ENCODE measurements at places on chromosomes 2 and 18.

GRCh38 chr2:17052001-17052400 lies 386.4 kb upstream of the CYRIA start:
- DNase-seq: no peak

DNA sequence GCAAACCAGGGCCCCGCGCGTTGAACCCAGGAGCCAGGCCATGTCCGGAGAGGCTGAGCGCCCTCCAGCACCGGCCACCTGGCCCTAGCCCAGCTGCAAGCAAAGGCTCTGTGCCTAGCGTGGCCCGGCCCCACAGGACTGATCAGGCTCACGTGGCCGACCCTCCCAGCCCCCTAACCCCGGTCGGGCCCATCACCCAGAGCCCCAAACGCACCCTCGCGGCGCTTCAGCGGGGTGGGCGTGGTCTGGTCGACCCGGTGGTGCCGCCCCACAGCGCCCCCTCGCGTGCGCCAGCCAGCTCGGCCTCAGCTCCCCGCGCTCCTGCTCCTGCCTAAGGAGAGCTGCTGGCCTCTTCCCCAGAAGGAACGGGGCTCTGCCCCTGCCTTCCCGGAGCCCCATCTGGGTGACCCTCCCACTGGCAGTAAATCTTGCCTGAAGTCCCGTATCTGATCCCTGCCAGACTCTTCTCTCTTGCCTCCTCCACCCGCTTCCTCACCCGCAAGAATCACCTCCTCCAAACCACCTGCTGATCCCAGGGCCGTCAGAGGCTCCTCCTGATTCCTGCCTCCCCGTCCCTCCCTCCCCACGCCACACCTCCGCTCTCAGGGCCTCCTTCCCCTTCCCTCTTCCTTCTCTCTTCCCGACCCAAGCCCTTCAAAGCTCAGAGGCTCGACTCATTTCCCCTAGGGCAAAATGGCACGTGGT lies 12.3 kb upstream of the TEX51 start:
- DNase-seq: peak; percentile 27

DNA sequence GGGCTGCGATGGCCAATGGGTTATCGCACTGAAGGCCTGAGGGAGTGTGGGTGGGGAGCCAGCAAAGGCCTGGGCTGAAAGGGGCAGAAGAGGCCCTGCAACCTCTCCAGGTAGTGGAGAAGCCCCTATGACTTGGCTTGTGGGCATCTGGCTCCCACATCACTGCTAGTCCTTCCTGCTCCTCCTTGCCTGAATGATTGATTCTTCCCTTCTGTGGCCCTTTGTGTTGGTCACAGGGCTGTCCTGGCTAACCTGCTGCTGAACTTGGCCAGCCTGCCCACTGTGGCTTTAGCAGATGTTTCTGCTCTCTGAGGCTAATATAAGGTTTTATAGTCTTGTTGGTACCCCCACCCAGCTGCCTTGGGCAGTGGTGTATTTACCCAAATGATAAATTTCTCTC lies 136.2 kb upstream of the ALPP start:
- no peak for DNase-seq

- DNase-seq: no peak
Measured at GRCh38 chr18:2910751-2911425, 64.1 kb downstream of the EMILIN2 start.

- no peak for DNase-seq
Measured at GRCh38 chr18:331221-331821, 63.5 kb upstream of the THOC1 start.

DNA sequence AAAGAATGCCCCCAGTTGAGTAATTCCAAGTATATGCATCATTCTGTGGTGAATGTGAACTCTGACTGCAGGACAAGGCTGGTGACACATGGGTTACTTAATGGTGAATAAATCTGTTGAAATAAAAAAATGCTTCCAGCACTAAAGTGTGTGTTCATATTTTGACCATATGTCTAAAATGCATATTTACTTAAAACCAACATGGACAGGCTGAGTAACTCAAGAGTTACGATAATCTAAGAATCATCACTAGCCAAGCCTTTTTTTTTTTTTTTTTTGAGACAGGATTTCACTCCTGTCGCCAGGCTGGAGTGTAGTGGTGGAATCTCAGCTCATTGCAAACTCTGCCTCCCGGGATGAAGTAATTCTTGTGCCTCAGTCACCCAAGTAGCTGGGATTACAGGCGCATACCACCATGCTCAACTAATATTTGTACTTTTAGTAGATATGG lies 47.1 kb upstream of the CCBE1 start:
- no peak for DNase-seq

- DNase-seq: no peak
Measured at GRCh38 chr2:39568116-39568515, 97.6 kb upstream of the TMEM178A start.

DNA sequence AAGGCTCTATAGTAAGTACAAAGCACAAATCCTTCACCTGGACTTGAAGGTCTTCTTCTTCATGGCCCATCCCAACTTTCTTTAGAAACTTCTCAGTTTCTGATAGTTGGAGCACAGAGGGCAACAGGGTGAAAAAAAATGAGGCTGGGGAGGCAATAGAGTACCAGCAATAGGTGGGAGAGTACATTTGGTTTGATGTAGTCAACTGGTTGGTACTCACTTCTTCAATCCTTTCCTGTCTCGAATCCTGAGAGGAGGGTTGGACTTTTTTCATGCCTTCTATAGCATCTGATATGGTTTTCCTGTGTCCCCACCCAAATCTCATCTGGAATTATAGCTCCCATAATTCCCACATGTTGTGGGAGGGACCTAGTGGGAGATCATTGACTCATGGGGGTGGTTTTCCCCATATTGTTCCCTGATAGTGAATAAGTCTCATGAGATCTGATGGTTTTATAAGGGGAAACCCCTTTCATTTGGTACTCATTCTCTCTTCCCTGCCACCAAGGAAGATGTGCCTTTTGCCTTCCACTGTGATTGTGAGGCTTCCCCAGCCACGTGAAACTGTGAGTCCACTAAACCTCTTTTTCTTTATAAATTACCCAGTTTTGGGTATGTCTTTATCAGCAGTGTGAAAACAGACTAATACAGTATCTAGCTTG lies 75.9 kb upstream of the LCLAT1 start:
- DNase-seq: no peak

- DNase-seq: no peak
Measured at GRCh38 chr2:220377482-220378155, 750.2 kb downstream of the SLC4A3 start.

- DNase-seq: no peak
Measured at GRCh38 chr18:21991886-21992285, 177.5 kb upstream of the GATA6 start.

- DNase-seq: no peak
Measured at GRCh38 chr18:59909289-59910036, 9.7 kb downstream of the PMAIP1 start.

GRCh38 chr2:200585730-200586643 lies at the start of gene AOX1:
Gene AOX1 (plus strand): TSS chr2:200586014. CDS start chr2:200586109, 95 bp downstream.
- peak; percentile 19 for DNase-seq

GRCh38 chr2:109537565-109538222 lies 76.1 kb downstream of the SEPTIN10 start:
- no peak for DNase-seq

DNA sequence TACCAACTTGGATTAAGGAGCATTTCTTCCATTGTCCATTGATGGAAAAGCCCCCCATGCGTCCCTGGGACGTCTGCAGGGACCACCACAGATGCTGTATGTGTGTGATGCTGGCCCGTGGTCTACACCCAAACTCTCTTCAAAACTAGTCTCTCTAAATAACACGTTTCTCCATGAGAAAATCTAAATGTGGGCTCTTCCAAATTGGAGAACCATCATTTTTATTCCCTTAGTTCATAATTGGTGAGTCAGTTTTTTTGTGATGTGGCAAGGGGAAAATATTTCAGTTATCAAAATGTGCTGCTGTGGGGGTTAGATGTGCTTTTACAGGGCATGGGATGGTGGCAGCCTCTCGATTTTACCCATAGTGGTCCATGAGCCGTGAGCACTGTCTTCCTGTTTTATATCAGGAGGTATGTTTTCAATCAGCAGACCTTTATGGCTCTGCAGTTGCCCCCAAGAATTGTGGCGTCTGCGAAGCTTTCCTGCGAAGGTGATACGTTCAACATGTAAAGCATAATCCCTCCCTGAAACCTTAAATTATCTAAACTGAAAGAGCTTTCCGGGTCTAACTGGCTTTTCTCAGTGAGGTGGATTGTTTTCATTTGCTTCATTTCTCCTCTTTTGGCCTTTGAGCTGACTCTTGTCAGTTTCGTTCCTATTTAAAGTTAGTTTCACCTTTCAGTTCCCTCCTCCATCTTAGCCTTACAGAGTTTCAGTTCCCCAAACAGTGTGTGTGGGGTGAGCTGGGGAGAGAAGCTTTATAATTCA lies 78.4 kb downstream of the SETBP1 start:
- peak; percentile 34 for DNase-seq

DNA sequence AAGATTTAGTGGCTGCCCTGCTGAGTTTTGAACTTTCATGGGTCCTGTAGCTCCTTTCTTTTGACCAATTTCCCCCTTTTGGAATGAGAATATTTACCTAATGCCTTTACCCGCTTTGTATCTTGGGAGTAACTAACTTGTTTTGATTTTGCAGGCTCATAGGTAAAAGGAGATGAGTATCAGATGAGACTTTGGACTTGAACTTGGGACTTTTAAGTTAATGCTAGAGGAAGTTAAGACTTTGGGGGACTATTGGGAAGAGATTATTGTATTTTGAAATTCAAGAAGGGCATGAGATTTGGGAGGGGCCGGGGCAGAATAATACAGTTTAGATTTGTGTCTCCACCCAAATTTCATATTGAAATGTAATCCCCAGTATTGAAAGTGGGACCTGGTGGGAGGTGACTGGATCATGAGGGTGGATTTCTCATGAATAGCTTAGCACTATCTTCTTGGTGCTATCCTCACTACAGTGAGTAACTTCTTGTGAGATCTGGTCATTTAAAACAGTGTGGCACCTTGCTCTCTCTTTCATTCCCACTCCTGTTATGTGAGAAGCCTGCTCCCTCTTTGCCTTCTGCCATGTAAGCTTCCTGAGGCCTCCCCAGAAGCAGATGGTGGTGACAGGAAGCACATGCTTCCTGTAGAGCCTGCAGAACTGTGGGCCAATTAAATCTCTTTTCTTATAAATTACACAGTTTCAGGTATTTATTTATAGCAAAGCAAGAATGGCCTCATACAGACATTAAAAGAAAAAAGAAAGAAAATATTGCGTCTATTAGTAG lies 6.1 kb downstream of the ADI1 start:
- no peak for DNase-seq

DNA sequence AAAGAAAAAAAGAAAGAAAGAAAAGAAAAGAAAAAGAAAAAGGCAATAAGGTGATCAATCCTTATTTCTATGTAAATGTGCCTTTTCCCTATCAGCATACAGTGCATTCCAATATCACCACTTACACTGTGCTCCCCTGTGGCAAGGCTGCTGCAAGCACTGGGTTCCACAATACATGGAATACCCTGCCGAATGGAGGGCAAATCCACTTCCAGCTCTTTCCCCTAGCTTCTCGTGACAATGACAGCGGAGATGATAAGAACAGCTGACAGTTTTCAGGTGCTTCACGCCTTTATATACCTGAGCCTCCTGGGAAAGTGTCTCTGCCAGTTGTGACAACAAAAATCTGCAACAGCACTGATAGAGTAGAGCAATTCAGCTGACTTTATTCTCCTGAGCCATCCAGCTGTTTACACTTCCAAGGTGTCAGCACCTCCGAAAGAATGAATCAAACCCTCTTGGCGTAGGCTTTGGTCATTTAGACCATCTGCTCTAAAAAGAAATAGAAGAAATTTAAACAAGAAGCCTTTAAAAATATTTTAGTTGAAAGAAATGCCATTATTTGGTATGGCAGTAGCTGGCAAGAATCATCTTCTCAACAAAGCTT lies 135.2 kb upstream of the RNF152 start:
- DNase-seq: no peak

- DNase-seq: no peak
Measured at GRCh38 chr18:42045346-42045745, 90.3 kb downstream of the PIK3C3 start.

DNA sequence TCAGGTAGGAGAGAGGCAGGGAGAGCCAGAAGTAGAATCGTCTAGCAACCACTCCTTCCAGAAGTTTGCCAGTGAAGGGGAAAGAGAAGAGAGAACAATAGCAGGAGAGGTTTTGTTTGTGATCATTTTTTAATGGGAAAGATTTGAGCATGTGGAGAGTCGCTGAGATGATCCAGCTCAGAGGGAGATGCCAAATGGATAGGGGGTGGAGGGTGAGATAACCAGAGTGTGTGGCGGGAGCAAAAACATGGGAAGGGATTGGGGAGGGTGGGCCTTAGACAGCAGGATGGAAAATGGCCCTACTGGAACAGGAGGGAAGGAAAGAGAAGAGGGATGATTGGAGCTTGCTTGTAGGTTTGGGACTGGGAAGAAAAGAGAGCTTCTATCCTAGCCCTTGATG lies 269.8 kb downstream of the GLI2 start:
- no peak for DNase-seq

DNA sequence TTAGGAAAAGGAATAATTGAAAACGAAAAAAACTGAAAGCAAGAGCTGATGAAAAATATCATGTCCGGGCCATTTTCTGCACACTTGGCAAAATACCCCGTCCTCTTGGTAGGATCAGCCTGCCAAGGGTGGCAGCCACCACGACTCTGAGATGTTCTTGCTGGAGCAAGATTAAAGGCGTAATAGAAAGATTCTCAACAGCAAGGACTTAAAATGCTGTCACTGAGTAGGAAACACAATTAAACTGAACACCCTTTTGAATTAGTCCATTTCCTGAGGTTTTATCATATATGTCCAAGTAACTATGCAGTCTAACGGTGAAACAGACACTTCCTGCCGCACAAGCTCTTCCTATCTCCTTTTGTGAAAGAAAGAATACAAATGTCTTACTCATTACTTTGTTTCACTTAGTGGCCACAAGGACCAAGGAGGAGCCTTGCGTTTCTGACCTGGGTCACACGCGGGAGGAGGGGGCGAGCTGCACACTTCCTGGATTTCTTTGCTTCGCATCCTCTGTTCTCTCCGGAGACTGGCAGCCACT lies 222.7 kb downstream of the PIEZO2 start:
- no peak for DNase-seq

- no peak for DNase-seq
Measured at GRCh38 chr2:47024046-47024445, 108.4 kb upstream of the MCFD2 start.

DNA sequence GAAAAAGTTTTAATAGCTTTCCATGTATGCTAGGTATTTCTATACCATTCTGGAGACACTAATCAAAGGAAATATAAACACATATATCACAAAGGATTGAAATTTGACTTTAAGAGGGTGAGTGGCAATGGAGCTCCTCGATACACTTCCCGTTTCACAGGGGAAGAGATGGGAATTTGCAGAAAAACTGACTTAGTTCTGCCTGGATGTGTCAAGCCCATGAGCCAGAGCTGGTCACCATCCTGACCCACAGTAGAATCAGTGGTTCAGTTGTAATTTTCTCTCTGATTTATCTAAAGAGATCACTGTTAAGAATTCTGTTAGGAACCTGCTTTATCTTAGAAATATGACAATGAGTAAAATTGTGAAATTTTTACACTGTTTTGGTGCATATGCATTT lies 34.2 kb downstream of the PLCL1 start:
- no peak for DNase-seq

DNA sequence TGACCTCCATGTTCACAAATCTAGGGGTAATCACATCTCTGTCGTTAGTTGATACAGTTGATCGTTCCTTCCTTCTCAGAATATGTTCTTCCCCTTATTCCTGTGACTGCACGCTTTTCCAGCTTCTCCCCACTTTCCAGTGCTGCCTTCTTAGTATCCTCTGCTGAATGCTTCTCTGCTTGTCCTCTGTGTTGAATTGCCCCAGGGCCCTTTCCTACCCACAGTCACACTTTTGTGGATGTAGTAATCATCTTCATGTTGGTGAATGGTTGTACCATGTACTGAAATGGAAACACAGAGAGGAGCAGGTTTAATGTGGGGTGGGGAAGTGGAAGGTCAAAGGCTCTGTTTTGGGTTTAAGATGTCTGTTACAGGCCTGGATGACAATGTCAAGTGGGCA lies 47.2 kb downstream of the EML6 start:
- no peak for DNase-seq
